ENCODE measurements at places on chromosomes 1 and 21.

DNA sequence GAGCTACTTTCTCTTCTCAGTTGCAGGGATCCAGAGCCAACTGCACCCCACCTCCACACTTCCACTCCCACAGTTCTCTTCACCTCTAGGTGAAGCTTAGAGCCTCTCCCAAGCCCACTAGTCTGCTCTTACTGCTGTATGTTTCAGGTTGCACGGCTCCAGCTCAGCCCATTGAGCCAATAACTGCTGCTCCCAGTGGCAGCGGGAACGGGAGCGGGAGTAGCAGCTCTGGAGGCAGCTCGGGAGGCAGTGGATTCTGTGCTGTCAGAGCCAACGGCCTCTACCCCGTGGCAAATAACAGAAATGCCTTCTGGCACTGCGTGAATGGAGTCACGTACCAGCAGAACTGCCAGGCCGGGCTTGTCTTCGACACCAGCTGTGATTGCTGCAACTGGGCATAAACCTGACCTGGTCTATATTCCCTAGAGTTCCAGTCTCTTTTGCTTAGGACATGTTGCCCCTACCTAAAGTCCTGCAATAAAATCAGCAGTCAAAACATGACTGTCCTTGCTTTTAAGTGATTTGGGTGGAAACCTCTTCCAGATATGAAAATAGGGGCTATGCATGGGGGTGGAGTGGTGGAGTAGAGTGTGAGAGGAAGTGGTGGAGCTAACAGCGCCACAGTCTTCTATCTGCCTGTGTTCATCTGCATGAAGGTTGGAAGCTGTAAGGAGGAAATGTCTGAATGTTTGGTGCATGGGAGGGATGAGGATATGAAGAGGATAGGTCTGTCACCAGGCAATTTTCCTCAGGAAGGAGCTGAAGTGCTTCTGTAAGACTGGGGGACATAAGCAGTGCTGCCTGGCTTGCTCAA, 29.6 kb downstream of the CHIA start:
- DNase-seq: no peak

- no peak for DNase-seq
Observed at GRCh38 chr1:93000291-93000690, 39.0 kb upstream of the DIPK1A start.

DNA sequence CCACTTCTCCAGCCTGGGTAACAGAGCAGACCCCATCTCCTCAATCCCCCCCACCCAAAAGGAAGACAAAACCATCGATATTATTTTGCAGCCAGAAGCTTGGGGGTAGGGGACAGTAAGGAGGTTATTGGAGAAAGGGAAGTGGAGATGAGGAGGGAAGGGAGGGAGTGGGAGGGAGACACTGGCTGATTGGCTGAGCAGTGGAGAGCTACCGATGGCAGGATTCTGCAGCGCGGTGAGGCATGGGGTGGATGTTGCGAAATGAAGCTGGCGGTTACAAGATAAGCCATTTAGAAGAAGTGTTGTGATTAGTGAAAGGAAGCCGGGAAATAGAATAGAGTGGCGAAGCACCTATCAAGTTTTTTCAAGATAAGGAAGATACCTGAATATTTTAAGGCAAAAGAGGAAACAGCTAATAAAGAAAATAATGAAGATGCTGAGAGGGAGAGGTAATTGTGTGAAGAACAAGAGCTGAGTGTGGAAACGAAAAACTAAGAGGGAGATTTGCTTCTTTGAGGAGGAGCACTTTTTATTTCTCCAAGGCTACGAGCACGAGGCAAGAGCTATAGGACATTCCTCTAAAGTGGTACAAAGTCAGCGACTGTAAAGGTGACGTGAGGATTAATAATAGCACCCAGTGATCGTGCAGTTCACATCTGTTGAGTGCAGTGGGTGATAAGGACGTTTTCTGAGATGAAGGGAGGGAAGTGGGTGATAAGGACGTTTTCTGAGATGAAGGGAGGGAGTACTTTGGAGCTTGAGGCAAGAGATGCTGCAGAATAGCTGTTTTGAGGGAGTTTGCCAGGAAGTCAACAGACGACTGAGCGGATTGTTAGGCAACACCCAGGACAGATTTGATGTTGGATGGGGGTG, 103.2 kb upstream of the KIF26B start:
- DNase-seq: no peak

- no peak for DNase-seq
Observed at GRCh38 chr1:179012038-179012437, 13.7 kb upstream of the FAM20B start.
